SK-N-MC (cell line): ENCODE measurements at places on chromosomes 12 and 14.

DNA sequence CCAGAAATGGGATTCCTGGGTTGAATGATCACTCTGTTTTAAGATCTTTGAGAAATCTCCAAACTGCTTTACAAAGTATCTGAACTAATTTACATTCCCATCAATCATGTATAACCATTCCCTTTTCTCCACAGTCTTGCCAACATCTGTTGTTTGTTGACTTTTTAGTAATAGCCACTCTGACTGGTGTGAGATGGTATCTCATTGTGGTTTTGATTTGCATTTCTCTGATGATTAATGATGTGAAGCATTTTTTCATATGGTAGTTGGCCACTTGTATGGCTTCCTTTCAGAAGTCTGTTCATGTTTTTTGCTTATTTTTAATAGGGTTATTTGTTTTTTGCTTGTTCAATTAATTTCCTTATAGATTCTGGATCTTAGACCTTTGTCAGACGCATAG is 211.8 kb upstream of the AVPR1A start:
- DNase-seq = no peak

DNA sequence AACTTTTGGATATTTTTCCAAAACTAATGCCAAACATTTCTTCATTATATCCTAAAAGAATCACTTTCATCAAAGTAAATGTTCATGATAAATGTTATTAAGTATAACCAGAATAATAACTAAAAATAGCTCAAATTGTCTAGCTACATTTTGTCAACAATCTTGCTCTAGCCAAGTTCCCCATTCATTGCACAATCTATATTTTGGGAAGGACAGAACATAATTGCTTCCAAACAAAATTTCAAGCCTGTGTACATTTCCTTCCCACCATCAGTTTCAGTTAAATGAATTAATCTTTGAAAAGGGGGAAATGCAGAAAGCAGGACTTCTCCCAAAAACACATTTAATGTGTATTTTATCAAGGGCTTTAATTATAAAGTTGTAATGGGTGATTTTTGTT is 98.0 kb upstream of the PLEKHG7 start:
- no peak for DNase-seq

DNA sequence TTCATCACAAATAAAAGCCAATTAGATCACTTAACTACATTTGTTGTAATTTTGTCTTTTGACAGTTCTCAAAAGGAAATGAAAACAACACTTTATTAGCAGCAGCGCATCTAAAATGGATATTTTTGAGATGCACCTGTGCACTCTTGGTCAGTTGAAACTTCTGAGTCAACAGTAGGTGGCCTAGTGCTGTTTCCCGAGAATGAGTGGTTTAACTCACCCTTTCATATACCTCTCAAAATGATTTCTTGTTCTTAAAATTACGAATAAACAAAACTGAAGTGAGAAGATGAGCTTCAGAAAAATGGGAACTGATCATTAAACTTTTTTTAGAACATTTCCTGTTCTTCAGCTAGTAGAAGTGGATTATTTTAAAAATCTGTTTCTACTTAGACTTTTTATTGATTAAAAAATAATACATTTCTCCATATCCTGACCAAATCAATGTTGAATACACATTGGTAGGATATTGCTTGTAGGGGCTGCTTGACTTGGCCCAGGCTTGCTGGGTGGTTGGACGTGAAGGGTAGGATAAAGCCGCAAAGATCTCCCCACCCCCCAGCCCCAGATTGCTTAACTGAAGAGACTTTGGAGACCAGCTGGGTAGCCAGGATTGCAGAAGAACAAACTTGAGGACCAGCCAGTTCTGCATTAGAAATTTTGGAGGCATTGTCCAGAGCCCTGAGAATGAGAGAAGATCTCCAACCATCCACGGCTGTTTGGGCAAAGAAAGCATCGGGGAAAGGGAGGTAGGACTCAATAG is 22.3 kb upstream of the STK38L start:
- DNase-seq = no peak

GRCh38 chr12:53474819-53475218 is 22.9 kb downstream of the PCBP2 start:
- DNase-seq = no peak

DNA sequence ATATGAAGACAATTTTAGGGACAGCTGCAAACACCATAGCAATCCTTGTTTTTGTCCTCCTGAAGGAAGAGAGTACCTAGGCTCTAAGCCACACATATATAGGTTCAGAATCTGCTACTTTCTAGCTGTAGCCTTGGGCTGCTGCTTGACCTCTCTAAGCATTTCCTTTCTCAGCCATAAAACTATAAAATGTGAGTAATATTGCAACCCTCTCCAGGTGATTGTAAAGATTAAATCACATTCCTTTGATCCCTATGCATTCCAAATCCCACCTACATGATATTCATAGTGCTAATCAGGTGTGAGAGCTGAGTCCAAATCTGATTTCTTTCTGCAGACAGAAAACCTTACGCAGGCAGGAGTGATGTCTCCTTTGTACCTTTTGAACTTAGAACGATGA is 913.5 kb downstream of the VRK1 start:
- no peak for DNase-seq

- no peak for DNase-seq
Measured at GRCh38 chr14:92103363-92103989, 2.9 kb downstream of the ATXN3 start.

DNA sequence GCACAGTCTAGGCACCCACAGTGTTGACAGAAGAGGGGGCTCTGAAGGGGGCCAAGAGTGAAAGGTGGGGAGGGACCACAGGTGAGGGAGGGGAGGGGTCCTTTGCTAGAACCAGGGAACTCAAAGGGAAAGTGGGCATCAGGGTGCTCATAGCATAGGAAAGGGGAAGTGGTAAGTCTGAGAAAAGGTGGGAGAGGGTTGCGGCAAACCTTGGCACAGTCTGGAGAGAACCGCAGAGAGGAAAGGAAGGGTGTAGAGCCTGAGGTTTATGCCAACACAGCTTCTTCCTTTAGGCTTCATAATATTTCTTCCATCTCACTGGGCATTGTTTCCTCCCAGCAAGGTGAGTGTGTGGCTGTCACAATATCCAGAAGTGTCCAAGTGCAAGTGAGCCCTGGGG is 11.5 kb upstream of the PLEK2 start:
- DNase-seq = no peak

DNA sequence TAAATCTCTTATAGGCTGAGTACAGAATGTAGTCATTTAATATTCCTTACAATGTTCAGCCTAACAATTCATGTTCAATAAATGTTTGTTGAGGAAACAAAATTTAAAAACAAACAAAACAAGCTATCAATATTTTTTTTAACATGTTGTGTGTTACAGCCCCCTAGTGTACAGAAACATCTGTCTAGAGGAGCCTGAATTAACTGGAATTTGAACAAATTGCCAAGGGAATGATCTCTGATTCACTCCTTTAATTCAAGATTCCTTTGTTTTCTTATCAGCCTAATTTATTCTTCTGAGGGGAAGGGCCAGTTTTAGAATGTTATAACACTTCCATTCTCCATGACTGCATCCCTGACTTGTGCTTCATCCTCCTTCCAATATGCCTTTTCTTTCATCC is 127.2 kb downstream of the CMAS start:
- DNase-seq = no peak

GRCh38 chr12:86216591-86216990 is 39.6 kb downstream of the MGAT4C start:
- no peak for DNase-seq

GRCh38 chr12:33192226-33192625 is 247.4 kb downstream of the SYT10 start:
- no peak for DNase-seq

DNA sequence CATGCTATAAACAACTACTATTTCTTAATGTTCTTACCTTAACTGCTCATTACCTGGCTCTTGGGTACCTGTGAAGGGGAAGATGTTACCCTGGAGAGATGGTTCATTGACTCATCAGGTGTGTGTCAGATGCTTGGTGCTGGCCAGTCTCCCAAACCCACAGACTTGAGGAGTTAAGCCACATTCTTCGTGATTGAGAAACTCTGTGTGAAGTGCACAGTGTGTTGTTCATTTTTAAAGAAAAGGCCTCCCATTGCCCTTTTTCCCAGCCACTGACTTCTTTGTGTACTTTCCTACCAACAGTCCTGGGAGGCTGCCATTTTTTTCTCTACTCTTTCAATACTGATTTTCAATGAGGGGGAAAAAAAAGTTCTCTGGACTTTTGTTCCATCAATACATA is 3.2 kb downstream of the MGST1 start:
- DNase-seq = no peak

DNA sequence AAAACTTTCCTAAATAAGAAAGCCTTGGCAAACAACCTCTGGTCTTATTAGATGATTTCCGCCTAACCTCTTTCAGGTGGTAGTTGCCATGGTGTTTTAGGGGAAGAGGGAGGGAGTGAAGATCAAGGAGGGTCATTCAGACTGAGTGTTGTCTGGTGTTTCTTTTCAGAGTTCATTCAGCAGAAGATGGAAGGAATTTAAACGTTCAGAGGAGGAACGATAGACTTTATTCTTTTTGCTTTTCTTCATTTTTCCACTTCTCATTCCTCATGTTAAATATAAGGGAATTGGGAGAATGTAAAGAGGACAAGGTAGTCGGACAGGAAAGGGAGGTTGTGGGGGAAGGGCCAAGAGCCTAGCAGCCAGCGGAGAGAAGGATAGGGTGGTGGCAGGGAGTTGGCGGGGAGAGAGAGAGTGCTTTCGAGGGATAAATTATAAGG is 17.4 kb upstream of the SALL2 start:
- DNase-seq = no peak

DNA sequence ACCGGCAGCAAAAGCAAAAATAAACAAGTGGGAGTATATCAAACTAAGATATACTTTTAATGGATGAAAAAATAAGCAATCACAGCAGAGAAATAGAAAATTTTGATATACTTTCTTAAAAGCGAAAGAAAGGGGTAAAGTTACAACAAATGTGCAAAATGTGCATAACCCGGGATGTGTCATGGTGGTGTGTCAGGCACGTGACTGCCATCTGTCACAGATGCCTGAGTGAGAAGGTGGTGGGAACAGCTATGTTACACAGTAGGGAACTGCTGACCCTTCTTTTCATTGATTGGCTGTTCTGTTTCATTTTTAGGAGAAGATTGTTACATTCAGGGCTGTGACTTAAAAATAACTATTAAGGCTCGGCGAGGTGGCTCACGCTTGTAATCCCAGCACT is 168.1 kb upstream of the PELI2 start:
- DNase-seq = no peak

GRCh38 chr12:89521364-89522223 is 3.0 kb downstream of the GALNT4 start:
- DNase-seq = no peak

GRCh38 chr12:109949089-109949488 is 47.1 kb downstream of the GIT2 start:
- no peak for DNase-seq

GRCh38 chr12:7292300-7292699 is 11.6 kb upstream of the ACSM4 start:
- DNase-seq = no peak

GRCh38 chr14:95707327-95707726 is 6.6 kb downstream of the TCL1A start:
- no peak for DNase-seq

- no peak for DNase-seq
Measured at GRCh38 chr12:41866878-41867430, 277.7 kb downstream of the GXYLT1 start.

DNA sequence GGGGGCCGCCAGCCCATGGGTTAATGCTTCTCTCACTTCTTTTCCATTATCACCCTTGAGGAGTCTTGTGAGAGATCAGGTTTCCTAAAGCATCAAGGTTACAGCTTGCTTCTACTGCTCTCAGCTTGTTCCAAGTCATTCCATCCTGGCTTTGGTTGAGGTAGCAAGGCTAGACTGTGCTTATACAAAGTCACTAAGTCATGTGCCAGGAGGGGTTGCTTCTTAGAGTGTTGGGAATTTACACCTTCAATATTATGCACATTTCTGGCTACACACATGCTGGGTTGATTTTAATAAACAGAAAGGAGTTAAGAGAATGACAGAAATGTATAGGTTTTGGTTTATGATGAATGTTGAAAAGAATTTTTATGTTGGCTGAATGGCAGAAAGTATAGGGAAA is 21.8 kb downstream of the IFT43 start:
- no peak for DNase-seq

- DNase-seq = no peak
Measured at GRCh38 chr12:51922762-51923505, 15.6 kb downstream of the ACVRL1 start.

DNA sequence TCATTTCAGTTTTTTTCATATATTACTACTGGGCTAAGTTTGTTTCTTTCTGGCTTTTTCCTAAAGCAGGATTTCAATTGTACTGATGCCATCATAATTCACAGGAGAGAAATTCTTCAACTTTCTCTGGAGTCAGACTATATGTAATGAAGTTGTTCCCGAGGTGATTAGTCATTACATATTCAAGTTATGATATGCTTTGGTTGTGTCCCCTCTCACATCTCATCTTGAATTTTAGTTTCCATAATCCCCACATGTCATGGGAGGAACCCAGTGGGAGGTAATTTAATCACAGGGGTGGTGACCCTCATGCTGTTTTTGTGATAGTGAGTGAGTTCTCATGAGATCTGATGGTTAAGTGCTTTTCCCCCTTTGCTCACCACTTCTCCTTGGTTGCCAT is 227.5 kb upstream of the LRIG3 start:
- no peak for DNase-seq

DNA sequence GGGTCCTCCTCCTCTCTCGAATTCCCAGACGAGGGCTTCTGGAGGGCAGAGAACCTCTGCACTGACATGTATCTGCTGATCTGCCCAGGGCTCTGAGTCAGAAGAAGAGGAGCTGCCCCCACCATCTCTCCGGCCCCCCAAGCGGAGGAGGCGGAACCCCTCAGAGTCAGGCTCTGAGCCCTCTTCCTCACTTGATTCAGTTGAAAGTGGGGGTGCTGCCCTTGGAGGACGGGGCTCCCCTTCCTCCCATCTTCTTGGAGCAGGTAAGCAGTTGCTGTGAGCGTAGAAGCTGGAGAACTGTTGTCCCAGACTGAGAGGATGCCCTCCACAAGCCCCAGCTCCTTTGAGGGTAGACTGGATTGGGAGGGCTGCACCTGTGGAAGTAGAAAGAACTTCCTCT is 19.8 kb downstream of the PRPF40B start:
- no peak for DNase-seq

DNA sequence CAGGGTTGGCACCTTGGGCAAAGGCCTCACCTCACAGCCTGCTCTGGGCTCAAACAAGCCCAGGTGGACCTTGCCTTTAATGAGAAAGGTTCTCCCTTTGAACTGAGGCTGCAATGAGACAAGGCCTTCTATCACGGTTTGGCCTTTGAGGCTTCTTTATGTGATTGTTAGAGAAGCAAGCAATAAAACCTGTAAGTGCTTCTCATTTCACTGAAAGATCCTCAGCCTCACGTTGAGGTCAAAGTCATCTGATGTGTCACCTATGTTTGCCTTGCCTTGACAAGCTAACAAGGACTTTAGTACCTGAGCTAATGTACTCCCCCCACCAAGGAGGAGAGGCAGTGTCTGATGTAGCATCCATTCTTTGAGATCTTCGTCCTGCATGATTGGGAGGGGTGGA is 155.9 kb upstream of the RBM19 start:
- DNase-seq = no peak

- no peak for DNase-seq
Measured at GRCh38 chr12:5201554-5202218, 158.0 kb downstream of the KCNA5 start.
